Fibroblast of skin of abdomen (primary cell): ENCODE measurements at places on chromosomes 5 and 9.
A peak's percentile ranks its signal among the peaks of the same experiment; 100 is the strongest.

DNA sequence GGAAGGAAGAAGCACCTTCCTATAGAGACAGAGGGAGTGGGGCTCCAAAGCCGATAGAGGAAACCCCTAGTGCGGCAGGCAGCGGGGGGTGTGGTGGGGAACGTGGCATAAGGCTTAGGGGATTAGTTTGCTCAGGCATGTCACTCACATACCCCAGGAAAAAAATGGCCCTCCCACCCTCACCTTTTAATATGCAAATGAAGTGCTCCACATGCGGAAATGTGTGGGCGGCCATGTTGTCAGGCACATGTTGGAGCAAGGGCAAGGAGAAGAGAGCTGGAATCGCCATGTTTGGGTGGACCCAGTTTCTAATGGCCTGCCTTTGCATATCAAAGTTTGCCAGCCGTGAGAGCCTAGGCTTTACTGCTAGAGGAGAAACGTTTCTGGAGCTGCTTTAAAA lies 758.8 kb downstream of the NR2F1-AS1 start:
- no peak for DNase-seq

DNA sequence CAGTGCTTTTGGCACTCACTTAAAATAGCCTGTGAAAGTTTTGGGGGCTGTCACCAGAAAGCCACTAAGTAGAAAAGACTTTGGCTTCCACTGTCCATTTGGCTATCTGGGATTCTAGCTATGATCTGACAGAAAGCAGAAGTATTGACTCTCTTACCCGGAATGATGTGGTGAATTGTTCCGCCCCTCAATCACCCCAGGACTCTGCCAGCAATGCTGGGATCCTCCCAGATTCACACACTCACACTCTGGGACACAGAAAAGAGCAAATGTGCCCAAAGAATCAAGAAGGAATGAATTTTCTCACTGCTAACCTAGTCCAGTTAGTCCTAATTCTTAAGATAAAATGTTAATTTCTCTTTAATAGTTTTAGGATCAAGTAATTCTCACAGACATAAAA lies 576.9 kb downstream of the BNC2 start:
- no peak for DNase-seq

GRCh38 chr5:170306381-170306831 lies 8.8 kb upstream of the LCP2 start:
- DNase-seq, result peak; percentile 65

- DNase-seq, result peak; percentile 41
Measured at GRCh38 chr5:169956756-169957155, 23.5 kb downstream of the INSYN2B start.

- DNase-seq, result no peak
Measured at GRCh38 chr5:160473681-160474080, 52.0 kb downstream of the PTTG1 start.

- no peak for DNase-seq
Measured at GRCh38 chr5:78765116-78765515, 116.5 kb upstream of the LHFPL2 start.
